Activated CD4-positive, alpha-beta T cell treated with anti-CD3 and anti-CD28 coated beads, Interleukin-2, amount 10 ng/mL, durations not matched to agents 7 days and 5 days (primary cell): ENCODE measurements at places on chromosomes 16 and 17. TPM values are rescaled to one million over a fixed set of nuclear protein-coding genes. Genes with fewer than 3 reads are reported as not detected.

The SLC16A6 gene
- 5.6 TPM for total RNA-seq

The PARN gene
- 41.1 TPM for total RNA-seq

The MGAT5B gene
- total RNA-seq = 0.12 TPM

The ANKS4B gene
- total RNA-seq = not detected

DNA sequence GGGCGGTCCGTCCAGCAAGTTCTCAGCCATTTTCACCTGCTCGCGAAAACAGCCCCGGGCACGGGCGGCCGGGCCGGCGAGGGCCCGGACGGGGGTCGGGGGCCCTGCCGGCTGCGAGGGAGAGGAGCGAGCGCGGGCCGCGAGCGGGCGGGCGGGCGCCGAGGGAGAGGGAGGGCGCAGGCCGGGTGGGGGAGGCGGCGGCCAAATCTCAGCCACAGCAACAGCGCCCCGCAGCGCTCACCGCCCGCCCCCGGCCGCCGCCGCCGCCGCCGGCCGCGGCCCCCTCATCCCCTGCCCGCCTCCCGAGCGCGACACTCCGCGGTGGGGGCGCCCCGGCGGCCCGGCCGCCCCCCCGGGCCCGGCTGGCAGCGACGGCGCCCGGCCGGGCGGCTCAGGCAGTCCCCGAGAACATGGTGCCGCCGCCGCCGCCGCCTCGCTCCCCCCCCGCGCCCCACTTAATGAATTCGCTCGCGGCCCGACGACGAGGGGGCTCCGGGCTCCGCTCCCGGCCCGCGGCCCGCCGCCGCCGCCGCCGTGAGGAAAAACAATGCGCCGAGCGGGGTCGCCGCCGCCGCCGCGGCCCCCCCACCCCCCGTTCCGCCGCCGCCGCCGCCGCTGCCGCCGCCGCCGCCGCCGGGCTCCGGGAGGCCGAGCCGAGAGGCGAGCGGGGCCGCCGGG, 487 bp downstream of the CREBBP start:
- no peak overlapping the region for H3K27ac ChIP-seq
- peaks cover 14% of the 10 kb centered on the region for H3K27me3 ChIP-seq
- peak; percentile 69 for DNase-seq
- H3K4me3 ChIP-seq = peak overlapping the region; percentile 95
- peaks cover 44% of the 10 kb centered on the region for H3K4me1 ChIP-seq

- DNase-seq = no peak
- H3K4me1 ChIP-seq = no peaks in the 10 kb centered on the region
- no peak overlapping the region for H3K27ac ChIP-seq
- H3K36me3 ChIP-seq = no peaks in the 10 kb centered on the region
- H3K27me3 ChIP-seq = no peaks in the 10 kb centered on the region
Measured at GRCh38 chr17:72393553-72393952, 272.7 kb downstream of the SOX9 start.

- peaks cover 10% of the 10 kb centered on the region for H3K27me3 ChIP-seq
- H3K4me3 ChIP-seq = peak overlapping the region; percentile 84
- H3K36me3 ChIP-seq = peaks cover 19% of the 10 kb centered on the region
- peaks cover 55% of the 10 kb centered on the region for H3K4me1 ChIP-seq
- peak; percentile 71 for DNase-seq
- H3K27ac ChIP-seq = peak overlapping the region; percentile 95
Measured at GRCh38 chr16:3022208-3022683, 1.5 kb downstream of the HCFC1R1 start.

DNA sequence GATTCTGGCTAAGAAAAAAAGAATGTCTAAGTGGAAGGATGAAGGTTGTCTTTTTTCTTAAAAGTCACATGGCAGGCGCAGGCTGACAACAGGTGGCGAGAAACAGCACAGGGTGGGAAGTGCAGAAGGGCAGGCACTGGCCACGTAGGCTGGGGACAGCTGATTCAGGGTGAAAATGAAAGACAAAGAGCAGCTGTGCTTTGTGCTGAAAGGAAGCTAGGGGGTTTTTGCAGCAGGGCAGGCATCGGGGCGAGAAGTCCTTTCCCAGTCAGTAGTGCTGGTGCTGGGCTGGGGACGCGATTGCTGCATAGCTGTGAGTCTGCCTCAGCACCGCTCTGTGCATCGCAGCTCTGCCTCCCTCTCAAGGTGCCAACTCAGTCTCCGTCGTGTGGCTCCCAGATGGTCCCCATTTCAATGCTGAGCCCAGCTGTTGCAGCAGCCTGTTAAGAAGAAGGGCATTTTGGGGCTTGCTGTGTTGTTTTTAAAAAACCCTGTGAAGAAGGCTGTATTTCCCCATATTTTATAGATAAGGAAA, 183.1 kb upstream of the CCL2 start:
- no peak for DNase-seq
- peaks cover 2% of the 10 kb centered on the region for H3K27me3 ChIP-seq
- no peaks in the 10 kb centered on the region for H3K36me3 ChIP-seq
- H3K4me3 ChIP-seq = no peak overlapping the region
- no peak overlapping the region for H3K27ac ChIP-seq
- no peaks in the 10 kb centered on the region for H3K4me1 ChIP-seq

DNA sequence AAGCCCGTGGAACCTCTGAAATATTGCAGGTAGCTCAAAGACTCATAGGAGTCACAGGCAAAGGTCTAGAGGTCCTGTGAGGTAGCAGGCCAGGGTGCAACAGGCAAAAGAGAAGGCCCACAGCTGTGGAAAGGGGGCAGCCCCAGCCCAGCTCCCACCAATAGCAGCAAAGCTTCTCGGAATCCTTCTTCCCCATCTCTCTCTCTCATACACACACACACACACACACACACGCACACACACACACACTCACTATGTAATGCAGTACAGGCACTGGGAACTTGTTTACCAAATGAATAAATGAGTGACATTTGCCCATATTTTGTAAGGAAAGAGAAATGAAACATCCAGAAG, 16.8 kb upstream of the SUPT4H1 start:
- DNase-seq = no peak
- peaks cover 1% of the 10 kb centered on the region for H3K36me3 ChIP-seq
- no peak overlapping the region for H3K4me3 ChIP-seq
- H3K27me3 ChIP-seq = no peaks in the 10 kb centered on the region
- peaks cover 9% of the 10 kb centered on the region for H3K4me1 ChIP-seq
